Suppressor macrophage treated with lipopolysaccharide for 4 hours (primary cell): ENCODE measurements at places on chromosomes 6 and 20.
A peak's percentile ranks its signal among the peaks of the same experiment; 100 is the strongest.

- peak; percentile 36 for DNase-seq
These were observed 17.6 kb downstream of the BHLHE23 start for GRCh38 chr20:62989201-62989601.

GRCh38 chr6:136465766-136466303 lies 84.4 kb downstream of the MAP7 start:
- DNase-seq = no peak

GRCh38 chr6:134002821-134003220 lies 49.6 kb downstream of the SLC2A12 start:
- DNase-seq = no peak

GRCh38 chr6:143810745-143811144 lies 32.4 kb upstream of the LTV1 start:
- DNase-seq = no peak

- DNase-seq = no peak
These were observed 40.0 kb downstream of the TOX2 start for GRCh38 chr20:43954704-43955061.

GRCh38 chr20:58684291-58684690 lies 8.3 kb upstream of the NPEPL1 start:
- DNase-seq = no peak
